ENCODE measurements at places on chromosomes 16 and 17.

GRCh38 chr17:45127548-45128300 is 4.6 kb downstream of the PLCD3 start:
- no peak for DNase-seq

GRCh38 chr17:44966348-44967025 is 1.6 kb downstream of the C1QL1 start:
- DNase-seq, result no peak

DNA sequence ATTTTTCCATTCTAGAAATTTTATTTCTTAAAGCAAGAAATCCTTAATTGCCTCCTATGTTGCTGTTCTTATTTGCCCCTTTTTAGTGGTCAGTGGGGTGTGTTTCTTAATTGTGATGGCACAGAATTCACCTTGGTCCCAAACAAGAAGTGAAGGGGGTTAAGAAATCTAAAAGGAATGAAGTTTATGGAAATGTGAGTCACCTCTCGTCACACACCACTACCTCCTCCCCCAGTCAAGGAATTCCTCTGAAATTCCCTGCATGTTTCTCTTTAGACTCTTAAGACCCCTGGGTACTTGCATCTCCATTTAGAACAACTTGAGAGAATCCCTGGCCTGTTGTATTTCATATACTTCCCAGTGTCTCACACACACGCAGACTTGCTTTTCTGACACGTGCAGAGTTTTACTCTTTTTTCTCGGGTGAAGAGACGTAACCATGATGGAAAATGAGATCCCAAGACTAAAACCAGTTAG is 247.4 kb downstream of the PRKCA start:
- DNase-seq, result no peak

DNA sequence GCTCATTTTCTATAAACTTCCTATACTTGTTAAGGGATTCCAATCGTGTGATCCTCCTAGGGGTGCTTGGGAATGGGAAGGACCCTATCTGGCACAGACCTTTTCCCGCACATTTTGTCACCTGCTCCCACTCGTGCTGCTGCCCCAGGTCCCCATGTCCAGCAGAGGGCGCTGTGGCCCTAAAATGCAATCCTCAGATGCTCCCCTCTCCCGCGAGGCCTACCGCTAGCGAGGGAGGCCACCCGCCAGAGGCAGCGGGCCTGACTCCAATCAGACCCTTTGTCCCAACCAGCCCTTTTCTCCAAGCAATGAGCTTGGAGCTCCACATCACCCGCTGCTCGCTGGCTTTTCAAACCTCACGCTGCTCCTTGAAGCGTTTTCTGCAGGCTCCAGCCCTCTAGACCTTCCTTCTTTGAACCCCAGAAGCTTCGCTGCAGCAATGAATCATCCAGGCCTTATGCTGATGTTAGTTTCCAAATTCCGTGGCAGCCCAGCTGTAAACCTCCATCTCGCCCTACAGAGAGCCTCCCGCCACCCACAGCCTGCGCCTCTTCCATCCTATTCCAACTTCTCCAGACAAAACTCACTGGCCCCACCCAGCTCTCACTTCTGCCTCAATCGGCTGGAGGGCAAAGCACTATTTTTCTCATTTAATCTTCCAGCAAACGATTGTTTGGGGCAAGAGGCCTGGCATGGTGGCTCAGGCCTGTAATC is 23.6 kb upstream of the FZD2 start:
- DNase-seq, result peak; percentile 86

DNA sequence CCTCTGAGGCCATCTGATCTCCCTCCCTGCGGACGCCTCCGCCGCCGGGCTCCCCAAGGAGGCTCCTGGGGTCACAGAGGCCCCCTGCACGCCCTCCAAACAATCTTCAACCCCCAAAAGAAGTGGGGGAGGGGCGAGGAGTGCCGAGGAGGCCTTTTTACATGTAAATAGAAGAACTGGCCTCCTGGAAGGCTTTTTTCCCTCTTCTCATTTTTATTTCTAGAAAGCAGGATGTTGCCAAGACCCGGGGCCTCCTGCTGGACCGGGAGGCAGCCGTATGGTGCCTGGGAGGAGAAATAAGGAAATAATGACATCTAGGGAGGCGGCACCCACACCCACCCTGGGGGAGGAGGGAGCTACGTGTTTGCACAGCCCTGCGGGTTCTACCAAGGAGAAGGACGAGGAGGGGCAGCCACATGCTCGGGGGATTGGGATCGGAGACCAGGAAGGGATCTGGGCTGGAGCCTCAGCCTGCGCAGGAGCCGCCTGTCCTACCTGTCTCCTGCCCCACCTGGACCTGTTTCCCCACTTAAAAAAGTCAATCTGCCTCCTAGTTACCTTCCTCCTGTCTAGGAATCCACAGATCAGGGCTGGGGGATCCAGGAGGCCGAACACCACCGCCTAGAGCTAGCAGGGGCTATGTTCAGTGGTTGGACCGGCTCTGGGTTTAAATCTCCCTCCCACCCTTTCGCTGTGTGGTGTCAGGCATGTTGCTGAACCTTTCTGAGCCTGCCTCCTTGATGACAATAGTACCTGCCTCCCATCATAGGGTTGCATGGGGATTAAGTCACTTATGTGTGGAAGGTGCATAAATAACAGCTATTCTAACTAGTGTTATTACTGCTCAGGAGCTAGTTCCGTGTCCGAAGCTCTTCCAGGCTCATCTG is 175.7 kb upstream of the GSE1 start:
- no peak for DNase-seq

DNA sequence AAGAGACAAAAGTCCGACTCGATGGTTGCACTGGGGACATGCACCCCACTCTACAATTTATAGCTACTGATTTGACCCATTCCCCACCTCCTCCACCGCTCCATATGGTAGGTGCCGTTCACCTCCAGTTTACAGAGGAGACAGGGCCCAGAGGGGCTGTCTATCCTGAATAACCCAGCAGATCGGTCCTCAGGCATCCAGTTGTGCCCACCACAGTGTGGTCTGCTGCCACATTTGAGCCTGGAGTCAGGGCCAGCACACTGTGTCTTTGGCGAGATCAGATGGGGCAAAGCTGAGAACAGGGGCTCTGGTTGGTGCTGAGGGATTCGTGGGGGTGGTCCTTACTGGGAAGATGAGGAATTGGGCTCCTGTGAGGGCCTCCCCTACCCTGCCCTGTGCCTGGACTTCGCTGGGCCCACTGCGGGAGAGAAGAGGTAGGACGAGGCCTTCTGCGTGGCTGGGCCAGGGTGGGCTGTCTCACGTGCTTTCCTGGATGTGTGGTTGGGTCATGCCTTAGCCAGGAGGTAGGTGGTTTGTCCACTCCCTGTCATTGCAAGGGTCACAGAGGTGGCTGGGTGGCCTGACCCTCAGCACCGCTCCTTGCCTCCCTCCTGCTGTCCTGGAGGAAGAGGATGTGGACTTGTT is 2.8 kb downstream of the ADCY7 start:
- DNase-seq, result no peak

GRCh38 chr17:67509390-67510287 is 132.6 kb downstream of the PITPNC1 start:
- no peak for DNase-seq

- DNase-seq, result no peak
These were observed 72.8 kb upstream of the C16orf82 start for GRCh38 chr16:26993963-26994362.

- no peak for DNase-seq
These were observed 10.0 kb downstream of the C1QTNF1 start for GRCh38 chr17:79033741-79034501.

DNA sequence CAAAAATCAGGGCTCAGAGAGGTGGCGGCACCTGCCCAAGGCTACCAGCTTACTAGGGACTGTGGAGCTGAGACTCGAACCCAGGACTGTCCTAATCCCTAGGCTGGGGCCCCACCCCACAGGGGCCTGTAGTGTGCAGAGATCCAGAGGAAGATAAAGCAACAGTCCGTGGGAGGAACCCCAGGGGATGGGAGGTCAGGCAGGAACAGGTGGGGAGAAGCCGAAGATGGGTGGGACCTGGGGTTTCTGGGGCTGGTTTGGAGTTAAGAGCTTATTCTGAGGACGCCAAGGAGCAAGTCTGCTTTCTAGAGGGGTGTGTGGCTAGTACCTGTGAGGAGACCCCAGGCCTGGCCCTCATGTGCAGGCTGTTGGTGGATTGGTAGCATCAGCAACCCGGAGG is 14.9 kb downstream of the C16orf74 start:
- no peak for DNase-seq

- no peak for DNase-seq
These were observed 494.8 kb upstream of the TOM1L1 start for GRCh38 chr17:54405826-54406225.

DNA sequence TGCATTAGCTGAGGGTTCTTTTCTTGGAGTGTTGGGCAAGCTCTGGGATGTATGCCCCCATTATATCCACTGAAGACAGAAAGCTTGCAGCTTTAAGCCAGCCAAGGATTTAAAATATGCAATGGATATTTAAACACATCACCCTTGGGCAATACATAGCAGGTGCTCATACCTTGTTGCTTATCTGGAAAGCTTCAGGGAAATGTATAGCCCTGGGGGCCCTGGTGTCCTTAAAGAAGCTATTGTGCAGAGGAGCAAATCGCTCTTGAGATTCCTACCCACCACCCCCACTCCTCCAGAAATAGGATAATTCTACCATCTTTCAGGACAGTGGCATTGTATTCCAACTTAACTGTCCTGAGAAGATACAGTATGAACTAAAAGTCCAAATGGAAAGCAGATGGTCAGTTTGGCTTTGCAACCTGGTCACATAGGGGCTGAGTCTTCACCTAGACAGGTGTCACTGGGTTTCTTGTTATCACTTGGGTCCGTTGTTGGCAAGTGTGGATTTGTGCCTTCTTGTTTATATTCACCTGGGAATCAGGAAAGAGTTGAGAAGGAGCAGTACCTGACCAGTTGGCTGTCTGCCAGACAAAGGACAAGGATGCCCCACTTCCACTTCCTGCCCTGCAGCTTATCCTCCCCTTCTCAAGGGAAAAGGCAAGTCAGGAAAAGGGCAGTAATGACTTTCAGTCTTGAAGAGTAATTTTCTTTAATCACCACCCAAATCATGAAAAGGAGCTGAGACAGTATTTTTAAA is 3.4 kb downstream of the ANKRD40CL start:
- no peak for DNase-seq

DNA sequence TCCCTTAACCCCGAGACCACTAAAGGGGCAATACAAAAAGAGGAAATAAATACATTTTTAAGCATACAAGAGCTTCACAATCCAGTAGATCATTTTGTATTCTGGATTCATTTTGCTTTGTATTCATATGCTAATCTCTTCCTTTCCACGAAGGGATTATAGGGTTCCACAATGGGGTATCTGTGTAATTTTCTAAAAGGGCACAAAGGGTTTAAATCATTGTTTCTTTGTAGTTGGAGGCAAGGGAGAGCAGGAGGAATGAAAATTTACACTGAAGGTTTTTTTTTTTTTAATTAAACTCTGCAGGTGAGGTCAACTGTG is 592 bp upstream of the NUFIP2 start:
- no peak for DNase-seq

- DNase-seq, result no peak
These were observed 29.7 kb upstream of the ZC3H18 start for GRCh38 chr16:88540346-88540977.

DNA sequence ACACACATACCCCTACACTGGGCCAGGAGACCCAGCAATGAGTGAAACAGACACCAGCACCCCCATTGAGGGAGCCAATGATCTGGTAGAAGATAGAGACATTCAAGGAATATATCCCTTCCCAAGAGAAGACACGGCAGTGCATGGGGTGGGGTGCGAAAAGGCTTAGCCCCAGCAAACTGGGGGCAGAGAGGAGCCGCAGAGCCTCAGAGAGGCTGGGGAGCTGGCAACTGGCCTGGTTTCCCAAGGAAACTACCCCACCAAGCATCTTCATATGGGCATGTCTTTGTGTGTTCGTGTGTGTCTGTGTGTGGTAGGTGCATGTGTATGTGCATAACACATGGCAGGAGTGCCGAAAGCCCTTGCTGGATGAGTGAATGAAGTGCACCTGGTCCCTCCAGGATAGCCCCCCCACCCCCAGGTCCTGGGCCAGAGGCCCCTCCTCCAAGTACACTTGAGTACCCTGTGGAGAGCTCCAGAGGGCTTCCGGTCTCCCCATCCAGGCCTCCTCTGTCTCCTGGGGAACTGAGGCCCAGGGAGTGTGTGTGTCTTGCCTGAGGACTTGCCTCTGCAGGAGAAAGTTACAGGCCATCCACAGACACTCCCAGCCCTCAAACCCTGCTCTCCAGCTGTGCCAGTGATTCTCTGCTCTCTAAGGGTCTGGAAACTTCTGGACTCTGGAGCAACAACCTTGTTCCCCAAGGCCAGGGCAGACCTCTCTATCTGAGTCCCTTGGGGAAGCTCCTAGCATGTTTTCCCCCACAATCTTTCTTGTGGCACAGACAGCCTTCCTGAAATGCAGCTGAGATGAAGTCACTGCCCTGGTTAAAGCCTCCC is 15.9 kb downstream of the TBX2 start:
- no peak for DNase-seq

- no peak for DNase-seq
These were observed 104.7 kb downstream of the UTP18 start for GRCh38 chr17:51365090-51365489.

DNA sequence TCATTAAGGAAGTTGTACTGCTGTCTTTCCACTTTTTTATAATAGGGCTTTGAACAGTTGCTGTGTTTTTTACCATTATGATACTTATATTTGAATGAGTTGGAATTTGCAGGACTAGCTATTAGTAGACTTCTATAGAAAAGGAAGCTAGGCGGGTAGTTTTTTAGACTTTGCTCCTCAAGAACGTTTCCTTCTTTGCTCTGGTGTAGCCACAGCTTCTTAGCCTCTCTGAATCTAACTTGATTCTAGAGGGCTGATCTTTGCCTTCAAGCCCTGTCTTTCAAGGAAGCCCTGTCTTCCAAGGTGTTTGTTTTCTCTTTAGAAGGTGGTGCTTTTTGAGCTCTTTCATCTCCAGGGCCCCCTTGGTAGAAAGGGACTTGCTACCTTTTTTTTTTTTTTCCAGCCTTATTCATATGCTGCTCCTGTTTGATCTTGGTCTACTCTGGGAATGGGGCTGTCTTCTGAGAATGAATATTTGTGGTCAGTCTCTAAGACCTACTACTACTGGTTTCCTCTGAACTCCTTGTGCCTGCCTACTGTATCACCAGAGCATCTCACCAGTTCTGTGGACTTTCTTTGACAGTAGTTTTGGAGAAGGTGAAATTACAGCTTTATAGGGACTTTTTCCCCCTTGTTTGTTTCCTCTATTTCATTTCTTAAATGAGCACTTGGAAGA is 52.3 kb upstream of the RASL10B start:
- DNase-seq, result no peak

- DNase-seq, result no peak
These were observed 84.7 kb downstream of the RBBP6 start for GRCh38 chr16:24624102-24624501.

DNA sequence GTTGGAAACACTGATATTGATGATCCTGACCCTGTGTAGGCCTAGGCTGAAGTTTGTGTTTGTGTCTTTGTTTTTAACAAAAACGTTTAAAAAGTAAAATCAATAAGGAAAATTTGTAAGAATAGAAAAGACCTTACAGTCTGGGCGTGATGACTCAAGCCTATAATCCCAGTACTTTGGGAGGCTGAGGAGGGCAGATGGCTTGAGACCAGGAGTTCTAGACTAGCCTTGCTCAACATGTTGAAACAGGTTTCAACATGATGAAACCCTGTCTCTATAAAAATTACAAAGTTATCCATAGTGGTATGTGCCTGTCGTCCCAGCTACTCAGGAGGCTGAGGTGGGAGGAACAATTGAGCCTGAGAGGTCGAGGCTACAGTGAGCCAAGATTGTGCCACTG is 18.3 kb upstream of the TOM1L1 start:
- DNase-seq, result no peak

- DNase-seq, result no peak
These were observed 131.5 kb upstream of the CHMP6 start for GRCh38 chr17:80860101-80860671.

- no peak for DNase-seq
These were observed 717.8 kb downstream of the MAF start for GRCh38 chr16:78882751-78883150.

- no peak for DNase-seq
These were observed 568 bp upstream of the TNK1 start for GRCh38 chr17:7380321-7380720.
